ENCODE measurements at places on chromosomes 12 and 14.

- no peak for DNase-seq
Measured at GRCh38 chr12:54689034-54689372, 40.8 kb upstream of the DCD start.

DNA sequence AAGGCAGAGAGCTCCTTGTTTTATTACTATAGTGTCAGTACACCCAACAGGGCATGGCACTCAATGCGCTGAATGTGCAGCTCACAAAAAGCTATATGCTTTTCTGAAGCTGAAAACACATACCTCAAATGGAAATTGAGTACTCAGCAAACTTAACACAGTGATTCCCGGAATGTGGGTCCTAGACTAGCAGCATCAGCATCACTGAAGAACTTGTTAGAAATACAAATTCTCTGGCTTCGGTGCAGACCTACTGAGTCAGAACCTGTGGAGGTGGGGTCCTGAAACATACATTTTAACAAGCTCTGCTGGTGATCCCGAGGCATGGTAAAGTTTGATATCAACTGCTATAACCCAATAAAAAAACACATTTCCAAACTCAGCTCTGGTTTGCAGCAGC lies 14.9 kb downstream of the RERG start:
- DNase-seq, result no peak

- DNase-seq, result no peak
Measured at GRCh38 chr12:105256011-105256410, 20.0 kb upstream of the APPL2 start.

DNA sequence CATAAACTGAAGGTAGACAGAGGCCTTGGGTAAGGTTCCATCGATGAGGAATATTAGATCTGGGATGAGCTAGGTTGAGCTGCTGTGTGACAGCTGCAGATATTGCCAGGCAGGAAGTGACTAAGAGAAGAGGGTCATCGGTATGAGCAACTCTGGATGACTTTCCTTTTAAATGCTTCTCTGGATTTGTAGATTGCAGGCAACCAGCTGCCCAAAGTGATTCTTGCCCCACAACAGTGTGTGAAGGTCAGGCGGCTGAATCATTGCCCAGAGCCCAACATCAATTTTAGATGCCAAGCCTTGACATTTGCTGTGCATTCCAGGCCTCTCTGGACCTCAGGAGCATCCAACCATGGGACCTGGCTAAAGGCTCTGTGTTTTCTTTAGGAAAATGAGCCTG lies 255.9 kb downstream of the DPF3 start:
- DNase-seq, result peak; percentile 82

- no peak for DNase-seq
Measured at GRCh38 chr14:101128478-101129321, 225.2 kb upstream of the RTL1 start.

DNA sequence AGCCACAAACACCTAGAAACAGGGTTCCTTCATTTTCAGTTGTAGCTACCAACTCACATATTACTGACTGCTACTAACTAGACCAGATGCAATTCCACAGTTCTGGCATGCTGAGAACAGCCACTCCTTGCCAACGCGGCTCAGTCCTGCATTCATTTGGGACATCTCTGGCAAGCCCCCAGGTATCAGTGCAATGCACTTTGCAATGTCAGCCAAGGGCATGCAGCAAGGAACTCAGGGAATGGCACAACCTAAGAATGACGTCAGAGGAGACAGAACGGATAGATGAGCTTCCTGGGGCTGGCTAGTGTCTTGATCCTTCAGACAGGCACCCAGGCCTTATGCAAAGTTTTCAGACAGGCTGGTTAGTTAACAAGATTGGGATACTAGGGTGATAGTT lies 29.6 kb downstream of the MAP3K9 start:
- no peak for DNase-seq

DNA sequence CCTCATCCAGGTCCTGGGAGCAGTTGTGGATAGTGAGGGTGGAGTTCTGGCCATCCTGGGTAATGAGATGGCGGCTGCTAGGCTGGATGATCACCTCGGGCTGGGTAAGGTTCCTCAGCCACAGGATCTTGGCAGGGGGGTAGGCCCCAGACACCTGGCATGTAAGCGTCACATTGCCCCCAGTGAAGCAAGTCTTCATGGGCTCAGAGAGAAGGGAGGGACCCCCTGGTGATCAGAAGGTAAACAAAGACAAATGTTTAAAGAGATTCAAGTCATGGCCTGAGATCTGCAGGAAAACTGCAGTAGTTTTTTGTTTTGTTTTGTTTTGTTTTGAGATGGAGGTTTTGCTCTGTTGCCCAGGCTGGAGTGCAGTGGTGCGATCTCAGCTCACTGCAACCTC lies 12.8 kb upstream of the WSB2 start:
- DNase-seq, result no peak

GRCh38 chr12:70254225-70254624 lies 11.0 kb downstream of the CNOT2 start:
- DNase-seq, result no peak

GRCh38 chr12:23221066-23221465 lies 596.1 kb downstream of the ETNK1 start:
- no peak for DNase-seq

DNA sequence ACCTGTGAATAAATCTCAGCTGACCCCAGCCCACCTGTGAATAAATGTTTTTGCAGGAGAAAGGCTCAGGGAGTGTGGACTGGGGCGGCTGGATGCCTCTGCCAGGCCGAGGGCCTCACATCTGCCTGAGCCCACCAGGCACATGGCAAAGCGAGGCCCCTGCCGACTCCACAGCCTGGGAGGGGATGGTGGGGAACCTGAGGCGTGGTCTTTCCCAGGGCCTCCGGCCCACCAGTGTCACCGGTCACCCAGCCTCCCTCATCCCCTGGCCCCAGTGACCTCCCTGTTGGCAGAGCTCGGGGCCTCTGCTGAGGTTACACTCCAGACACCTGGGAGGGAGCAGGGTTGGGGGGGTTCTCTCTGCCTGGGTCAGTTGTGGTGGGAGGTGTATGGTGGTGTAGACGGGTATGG lies 8.2 kb downstream of the NOC4L start:
- DNase-seq, result no peak

DNA sequence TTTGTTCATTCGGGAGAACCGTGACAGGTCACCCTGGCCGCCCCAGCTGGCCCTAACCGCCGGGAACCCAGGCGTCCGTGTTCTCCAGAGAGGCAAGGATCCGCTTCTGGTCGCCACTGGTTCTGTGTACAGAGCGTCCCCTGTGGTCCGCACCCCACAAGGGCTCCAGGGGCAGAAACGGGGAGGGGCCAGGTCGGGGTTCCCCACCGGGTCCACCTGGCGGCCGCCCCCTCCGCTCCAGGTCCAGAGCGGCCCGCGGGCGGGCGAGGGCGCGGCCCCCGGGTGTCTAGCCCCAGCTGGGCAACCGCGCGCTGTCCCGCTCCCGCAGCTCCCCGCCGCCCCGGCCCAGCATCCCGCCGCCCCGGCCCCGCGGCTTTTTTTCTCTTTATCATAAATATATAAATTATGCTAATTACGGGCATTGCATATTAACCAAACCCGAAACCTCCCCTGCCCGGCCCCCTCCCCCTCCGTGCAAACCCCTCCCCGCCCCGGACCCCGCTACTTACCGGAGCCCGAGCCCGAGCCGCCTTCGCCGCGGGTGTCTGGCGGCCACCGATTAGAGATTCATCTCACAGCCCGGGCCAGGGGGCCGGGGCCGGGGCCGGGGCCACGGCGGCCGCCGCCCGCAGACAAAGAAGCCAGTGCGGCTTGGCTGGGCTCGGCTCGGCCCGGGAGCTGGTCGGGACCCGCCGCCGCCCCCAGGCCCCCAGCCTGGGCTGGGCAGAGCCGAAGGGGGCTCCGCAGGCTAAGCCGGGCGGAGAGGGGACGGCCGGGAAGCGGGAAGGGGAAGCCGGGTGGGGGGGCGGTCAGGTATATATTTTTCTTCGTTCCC lies 512 bp downstream of the POU6F1 start:
- peak; percentile 58 for DNase-seq

DNA sequence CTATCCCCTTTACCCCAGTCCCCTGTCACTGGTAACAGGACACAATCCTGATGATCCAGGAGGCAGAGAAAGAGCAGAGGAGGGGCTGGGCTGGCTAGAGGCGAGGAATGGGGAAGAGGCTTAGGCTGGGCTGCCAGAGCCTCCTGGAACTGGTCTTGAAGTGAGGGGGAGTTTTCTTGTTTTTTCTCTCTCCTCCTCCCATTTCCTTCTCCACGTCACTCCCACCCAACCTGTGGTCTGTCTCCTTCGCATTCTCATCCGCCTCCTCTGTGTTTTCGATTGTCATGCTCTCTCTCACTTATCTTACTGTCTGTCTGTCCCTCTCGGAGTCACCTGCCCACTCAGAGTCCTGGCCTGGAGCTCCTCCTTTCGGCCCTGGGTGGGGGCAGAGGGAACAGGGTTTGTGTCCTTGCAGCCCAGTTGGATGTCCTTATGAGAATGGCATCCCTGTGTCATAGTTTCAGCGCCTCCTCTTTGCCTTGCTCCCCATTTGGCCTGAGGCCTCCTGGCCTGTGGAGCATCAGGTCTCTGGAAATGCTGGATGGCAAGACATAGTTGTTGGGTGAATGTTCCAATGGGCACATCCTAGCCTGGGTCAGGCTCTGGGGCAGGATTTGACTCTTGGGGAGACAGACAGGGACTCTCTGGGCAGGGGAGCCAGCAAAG lies 3.4 kb upstream of the KRT80 start:
- DNase-seq, result no peak

DNA sequence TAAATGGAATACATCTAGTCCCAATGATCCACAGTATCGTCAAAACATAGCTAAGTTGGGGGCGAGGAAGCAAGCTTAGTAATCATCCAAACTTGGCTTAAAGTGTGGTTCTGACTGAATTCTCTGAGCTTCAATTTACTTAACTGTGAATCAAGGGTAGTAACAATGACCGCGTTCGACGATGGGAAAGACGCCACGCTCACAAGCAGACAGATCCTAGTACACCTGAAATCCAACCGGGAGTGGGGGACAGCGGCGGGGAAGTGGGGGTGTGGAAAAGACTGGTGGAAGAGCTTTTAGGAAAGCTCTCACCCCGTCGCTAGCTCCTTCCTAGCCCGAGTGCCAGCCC lies 433 bp downstream of the COX16 start:
- no peak for DNase-seq

- DNase-seq, result no peak
Measured at GRCh38 chr12:69275471-69275891, 36.1 kb downstream of the CPSF6 start.

GRCh38 chr12:67558775-67559174 lies 89.8 kb upstream of the DYRK2 start:
- DNase-seq, result no peak

DNA sequence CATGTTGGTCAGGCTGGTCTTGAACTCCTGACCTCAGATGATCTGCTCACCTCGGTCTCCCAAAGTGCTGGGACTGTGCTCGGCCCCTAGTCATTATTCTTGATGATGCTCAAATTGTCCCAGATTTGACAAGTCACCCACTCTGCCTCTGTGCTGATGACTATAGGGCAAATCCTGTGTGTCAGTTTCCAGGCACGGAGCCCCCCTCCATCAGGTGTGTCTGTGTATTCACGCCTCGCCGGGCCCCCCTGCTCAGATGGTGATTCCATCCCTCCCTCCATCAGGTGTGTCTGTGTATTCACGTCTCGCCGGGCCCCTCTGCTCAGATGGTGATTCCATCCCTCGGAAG lies 4.3 kb upstream of the GPR132 start:
- no peak for DNase-seq

DNA sequence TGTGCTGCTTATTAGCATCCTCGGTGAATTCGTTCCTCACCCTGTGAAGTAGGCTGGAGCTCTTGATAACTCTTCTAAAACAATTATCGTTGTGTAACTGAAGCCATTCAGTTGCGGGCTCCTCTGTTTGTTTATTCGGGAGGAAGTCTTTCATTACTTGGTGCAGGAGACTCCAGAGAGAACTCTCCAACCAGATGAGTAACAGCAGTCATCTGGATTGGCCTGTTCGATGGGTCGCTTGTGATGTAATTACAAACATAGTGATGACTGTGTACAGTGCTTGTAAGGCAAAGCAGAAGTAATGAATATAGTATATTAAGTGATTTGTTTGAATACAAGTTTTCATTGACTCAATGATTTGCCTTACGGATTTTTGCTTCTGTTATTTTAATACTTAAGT lies 10.9 kb downstream of the ATP6V0A2 start:
- DNase-seq, result no peak

GRCh38 chr14:52253503-52253902 lies 14.0 kb upstream of the PTGDR start:
- DNase-seq, result no peak

DNA sequence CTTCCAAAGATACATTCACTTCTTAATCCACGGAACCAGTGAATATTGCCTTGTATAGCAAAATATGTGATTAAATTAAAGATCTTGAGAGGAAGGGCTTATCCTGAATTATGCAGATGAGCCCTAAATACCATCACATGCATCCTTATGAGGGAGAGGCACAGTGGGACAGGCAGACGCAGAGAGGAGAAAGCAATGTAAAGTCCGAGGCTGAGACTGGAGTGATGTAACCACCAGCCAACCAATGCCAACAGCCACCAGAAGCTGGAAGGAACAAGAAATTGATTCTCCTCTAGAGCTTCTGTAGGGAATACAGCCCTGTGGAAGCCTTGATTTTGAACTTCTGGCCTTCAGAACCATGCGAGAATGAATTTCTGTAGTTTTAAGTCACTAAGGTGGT lies 44.5 kb upstream of the COCH start:
- DNase-seq, result no peak

DNA sequence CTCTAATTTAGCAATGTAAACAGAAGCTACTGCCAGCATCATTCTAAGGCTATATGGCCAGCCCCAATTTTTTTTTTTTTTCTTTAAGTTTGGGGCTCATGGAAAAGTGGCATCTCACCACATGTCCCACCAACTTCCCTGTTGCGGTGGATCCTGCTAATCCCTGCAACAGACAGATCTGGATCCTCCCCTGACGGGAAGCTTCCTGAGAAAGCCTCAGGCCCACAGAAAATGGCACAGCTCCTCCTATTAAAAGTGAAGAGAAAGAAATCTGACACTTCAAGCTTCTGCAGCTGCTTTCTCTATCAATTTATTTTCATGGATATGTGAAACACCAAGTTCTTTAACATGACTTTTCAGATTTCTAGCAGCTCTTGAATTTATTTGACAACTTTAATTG lies 433.8 kb upstream of the DCN start:
- DNase-seq, result no peak

DNA sequence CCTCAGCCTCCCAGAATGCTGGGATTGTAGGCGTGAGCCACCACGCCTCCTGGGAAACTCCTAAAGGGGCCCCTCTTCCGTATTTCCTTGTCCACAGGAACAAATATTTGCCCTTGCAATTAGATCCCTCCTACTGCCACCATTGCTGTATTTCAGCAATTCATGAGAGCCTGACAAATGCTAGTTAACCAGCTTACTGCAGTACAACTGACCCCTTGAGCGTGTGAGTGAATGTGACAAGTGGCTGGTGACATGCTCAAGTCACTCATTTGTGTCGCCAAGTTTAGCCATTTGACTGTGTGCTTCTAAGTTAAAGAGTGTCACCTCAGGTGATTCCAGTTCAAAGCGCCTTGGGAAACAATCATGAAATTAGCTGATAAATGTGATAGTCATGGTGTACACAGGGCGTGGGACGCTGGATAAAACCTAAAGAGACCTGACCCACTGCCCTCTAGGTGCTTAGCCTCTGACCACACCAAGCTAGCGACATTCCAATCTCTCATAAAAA lies 56.1 kb upstream of the MAP1LC3B2 start:
- no peak for DNase-seq

Measured in lung microvascular endothelial cell (primary cell).